Stimulated activated CD8-positive, alpha-beta memory T cell treated with anti-CD3 and anti-CD28 coated beads, Interleukin-4, amount 100 ng/mL, for 1 hour (primary cell): ENCODE measurements at places on chromosomes 1 and 21.

GRCh38 chr1:229183588-229183987 is 87.3 kb upstream of the RAB4A start:
- DNase-seq: no peak

DNA sequence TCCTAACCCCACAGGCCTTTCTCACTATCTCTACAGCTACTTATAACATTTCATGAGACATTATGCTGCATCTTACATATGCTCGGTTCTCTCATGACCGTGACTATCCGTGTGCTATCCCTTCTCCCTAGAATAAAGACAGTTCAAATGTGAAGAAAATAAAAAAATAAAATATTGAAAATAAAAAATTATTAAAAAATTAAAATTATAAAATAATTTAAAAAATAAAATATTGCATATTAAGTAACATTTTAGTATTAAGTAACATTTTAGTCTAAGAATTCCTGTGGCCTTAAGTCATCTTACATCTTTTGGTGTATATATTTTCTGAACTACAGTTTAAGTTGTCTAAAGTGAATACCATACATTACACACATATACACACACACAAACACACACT is 415.5 kb downstream of the DPYD start:
- no peak for DNase-seq

- DNase-seq: no peak
Observed at GRCh38 chr1:36411674-36412648, 14.3 kb upstream of the LSM10 start.

GRCh38 chr1:86233403-86233802 is 76.8 kb upstream of the COL24A1 start:
- DNase-seq: no peak

DNA sequence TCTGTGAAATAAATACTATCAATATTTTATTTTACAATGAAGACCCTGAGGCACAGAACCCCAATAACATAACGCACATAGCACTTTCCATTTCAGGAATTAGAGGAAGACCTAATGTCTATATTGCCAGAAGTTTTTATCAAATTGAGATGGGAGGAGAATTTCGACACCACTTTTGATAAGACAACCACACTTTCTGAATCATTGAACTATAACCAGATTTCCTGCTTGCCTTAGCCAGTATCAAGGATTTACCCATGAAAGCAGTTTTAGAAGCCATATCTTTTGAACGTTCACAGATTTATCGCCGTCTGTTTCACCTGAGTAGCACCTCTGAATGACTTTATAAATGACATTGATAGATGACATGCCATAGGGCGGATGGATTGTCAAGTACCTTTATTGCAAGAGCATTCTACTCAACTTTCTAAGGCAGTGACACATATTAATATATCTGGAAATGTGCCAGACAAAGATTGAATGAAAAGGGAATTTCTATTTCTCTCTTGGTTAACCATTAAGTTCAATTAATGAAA is 768.4 kb downstream of the LTN1 start:
- no peak for DNase-seq

GRCh38 chr1:232282498-232282897 is 347.4 kb downstream of the SIPA1L2 start:
- no peak for DNase-seq

DNA sequence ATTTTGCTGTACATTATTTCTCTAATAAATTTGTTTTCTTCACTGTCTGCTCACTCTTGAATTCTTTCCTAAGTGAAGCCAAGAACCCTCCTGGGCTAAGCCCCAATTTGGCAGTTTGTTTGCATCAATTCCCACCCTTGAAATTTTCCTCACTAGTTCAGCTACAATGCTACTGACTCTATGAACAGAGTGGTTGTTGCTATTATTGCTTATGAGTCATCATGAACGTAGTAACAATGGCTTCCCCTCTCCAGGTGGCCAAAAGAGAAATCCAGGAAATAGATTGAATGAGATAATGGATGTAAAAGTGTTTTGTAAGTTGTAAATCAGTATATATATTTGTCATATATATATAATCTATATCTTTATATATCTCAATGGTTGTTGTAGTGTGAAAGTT is 193.0 kb downstream of the URB2 start:
- no peak for DNase-seq

GRCh38 chr1:233597489-233597901 is 16.4 kb upstream of the KCNK1 start:
- DNase-seq: no peak

- DNase-seq: no peak
Observed at GRCh38 chr1:70820396-70820795, 227.2 kb downstream of the PTGER3 start.

- no peak for DNase-seq
Observed at GRCh38 chr1:51416910-51417309, 86.5 kb upstream of the TTC39A start.

DNA sequence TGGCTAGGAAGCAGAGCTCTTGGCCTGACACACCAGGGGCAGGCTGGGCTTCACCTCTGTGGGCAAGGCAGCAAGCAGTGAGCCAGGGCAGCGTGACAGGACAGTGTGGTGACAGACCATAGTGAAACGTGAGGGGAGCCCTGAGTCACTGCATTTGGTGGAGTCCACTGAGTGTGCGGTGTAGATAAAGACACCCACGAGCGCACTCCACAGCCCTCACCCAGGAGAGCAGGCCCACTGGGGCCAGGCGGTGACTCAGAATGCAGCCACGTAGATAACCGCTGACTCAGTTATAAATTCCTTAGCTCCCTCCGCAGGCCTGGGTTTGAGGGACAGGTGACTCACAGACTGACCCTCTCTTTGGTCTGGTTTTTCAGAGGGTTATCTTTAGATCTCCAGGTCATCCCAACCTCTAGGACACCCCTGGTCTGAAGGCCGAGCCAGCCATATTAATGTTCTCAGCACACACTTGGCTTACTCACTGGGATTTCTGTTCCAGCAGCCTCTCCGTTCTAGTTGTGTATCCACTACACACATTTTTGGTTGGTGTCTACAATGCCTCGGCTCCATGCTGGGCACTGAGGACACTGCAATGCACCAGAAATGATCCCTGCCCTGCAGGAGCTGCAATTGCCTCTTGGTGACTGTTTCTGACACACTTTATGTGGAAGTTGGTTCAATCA is 90.2 kb upstream of the TSPAN2 start:
- no peak for DNase-seq

- no peak for DNase-seq
Observed at GRCh38 chr1:228007801-228008341, 1.1 kb downstream of the WNT3A start.

DNA sequence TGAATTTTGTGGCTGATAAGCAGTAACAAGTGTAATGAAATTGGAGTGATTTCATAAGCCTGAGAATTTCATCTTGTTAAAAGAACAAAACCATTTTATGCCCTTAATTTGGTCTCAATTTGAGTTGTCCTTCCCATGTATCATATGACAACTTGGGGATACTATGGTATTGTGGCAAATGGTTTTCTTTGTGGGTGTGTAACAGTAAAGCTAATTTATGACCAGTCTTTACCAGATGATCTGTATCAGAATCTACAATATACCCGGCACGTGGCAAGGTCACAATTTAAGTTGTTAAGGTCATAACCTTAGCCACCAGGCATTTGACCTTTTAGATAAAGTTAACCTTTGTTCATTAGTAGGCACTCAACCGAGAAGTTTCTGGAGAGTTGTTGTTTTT is 9.1 kb downstream of the NFIA start:
- no peak for DNase-seq

DNA sequence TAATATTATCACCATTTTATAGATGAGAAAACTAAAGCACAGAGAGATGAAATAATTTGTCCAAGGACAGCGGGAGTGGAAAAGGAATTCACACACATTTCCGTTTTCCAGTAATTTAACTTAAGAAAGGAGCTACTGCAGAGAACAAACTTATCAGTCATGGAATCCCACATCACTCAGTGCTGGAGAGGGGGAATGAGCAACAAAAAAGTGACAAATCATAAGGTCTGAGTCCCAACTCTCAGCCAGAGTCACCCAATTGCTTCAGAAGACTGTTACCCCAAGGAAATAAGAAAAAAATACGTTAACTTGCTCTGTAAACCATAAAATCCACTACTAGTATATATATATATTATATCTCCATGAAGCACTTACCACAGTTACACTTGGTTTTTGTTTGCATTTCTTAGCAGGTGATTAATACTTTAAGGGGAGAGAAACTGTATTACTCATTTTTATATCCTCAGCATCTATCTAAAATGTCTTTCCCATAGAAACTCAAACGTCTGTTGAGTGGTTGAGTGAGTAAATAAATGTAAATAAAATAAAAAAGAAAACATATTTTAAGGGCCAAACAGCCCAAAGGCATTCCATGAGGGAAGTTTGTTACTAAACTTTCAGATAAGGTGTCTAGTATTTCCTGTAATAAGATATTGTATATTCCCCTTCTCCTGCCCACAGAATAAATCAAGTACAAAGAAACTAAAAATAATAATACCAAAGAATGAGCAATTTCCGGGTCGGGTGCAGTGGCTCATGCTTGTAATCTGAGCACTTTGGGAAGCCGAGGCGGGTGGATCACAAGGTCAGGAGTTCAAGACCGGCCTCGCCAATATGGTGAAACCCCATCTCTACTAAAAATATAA is 76.8 kb downstream of the SLC45A1 start:
- DNase-seq: no peak

- no peak for DNase-seq
Observed at GRCh38 chr1:84303314-84303830, 1.9 kb downstream of the SAMD13 start.

DNA sequence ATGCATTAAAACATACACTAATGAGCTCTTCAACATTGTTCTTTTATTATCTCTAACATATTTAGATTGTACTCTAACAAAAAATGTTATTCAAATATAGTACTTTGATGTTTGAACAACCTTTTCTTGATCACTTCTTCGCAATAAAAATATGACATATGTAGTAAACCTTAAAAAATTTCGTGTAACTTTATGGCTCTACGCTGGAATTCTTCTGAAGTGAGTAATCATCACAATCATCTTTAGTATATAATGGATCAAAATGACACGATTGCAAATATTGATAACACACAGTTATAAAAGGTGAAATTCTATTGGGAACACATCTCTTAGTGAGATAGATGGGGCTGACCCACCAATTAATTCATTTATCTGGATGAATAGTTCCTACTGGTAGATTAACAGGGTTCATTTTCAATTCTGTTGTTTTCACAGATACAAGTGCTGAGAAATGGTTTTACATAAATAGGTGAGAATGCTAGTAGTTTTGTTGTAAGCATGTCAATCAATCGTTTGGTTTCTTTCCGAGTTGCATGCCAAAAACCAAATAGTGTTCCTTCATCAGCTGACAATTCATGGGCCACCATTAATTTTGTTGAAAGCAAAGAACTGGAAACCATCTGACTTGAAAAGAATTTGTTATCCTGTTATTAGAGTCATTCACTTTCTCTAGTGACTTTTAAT is 1.5 kb upstream of the ZMPSTE24 start:
- no peak for DNase-seq

DNA sequence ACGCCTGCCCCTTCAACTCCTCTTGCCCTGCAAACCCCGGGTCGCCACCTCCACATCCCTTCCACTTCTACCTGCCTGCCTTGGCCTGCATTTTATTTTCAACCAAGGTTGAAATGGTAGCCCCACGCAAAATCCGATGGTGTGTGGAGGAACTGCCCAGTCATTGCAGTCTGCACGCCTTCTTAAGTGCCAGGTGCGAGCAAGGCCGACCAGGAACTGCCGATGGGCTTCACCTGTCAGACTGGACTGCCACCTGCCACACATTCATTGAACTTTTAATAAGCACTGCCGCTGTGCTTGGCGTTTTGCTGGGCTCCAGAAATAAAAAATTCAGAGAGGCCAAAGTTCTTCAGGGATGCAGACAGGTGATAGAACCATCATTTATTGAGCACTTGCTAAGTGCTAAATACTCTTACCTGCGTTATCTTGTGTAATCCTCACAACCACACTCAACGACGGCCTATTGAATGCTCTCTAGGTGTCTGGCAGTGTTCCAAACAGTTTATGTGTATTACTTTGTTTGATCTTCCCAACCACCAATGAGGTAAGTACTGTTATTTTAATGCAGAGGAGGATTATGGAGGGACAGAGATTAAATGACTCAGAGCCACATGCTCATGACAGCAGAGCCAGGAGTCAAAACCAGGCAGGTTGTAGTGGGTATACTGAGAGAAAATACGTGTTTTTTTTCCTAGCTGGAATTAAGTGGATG is 36.2 kb downstream of the CACHD1 start:
- no peak for DNase-seq

DNA sequence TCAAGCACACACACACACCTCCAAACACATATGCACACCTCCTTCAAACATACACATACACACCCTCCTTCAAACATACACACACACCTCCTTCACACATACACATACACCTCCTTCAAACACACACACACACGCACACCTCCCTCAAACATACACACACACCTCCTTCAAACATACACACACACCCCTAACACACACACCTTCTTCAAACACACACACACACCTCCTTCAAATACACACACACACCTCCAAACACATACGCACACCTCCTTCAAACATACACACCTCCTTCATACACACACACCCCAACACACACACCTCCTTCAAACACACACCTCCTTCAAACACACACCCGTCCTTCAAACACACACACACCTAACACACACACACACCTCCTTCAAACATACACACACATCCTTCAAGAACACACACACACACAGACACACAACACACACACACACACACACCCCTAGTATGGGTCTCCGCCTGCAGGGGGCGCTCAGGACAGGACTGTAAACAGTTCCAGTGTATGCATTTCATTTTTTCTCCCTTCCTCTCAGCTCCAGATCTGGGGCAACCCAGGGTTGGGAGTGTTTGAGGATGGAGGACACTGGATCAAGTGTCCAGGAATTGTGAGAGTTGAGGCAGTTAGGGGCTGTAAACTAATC is 12.1 kb downstream of the LGR6 start:
- no peak for DNase-seq

GRCh38 chr21:39568361-39568760 is 44.4 kb upstream of the B3GALT5 start:
- DNase-seq: no peak

GRCh38 chr1:37926038-37926924 is 20.6 kb downstream of the INPP5B start:
- DNase-seq: no peak

DNA sequence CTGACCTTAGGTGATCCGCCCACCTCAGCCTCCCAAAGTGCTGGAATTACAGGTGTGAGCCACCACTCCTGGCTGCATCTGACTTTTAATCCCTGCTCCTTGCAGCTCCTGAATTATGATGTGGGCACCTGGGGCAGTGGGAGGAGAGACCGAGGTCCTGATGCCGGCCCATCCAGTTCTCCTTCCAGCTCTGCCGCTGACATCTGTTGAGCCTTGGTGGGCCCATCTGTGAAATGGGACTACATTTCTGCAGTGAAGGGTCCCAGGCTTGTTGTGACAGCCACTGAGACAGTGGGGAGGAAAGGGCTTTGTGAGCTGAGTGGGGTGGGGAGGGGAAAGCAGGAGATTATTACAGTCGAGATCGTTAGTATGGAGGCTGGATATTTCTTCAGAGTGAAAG is 11.8 kb downstream of the PLA2G2F start:
- DNase-seq: no peak

DNA sequence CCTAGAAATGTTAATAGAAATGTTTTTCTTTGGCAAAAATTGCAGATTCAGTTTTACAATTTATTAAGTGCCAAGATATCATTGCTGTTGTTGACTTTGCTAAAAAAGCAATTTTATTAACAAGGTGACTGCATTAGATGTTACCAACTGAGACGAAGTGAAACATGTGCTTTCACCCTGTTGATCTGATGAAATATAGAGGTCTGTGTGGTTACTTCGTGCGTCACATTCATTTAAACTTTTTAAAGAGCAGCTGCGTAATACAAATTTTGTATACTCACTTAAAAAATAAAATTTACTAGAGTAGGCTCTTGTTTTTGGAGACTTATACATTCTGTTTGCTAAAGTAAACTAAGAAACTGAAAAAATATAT is 465.7 kb downstream of the USP25 start:
- DNase-seq: no peak
